ENCODE measurements at places on chromosomes 16 and 17.

DNA sequence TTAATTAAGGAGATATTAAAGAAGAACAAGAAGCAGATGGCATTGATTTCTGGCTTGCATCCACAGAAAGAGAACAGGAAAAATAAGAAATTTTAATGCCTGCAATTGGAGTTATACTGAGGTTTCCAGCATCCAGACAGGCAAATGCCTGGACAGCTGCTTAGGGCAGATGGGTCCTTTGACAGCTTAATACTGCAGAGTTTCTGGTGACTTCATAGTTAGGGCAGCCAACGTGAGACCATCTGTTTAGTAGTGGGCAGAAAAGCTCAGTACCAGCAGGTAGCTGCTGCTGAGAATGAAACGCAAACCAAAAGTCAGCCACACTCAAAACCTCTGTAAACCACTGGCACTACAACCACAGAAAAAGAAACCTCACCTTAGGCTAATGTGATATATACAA is 109.8 kb downstream of the CDK5R1 start:
- DNase-seq: peak; percentile 6

DNA sequence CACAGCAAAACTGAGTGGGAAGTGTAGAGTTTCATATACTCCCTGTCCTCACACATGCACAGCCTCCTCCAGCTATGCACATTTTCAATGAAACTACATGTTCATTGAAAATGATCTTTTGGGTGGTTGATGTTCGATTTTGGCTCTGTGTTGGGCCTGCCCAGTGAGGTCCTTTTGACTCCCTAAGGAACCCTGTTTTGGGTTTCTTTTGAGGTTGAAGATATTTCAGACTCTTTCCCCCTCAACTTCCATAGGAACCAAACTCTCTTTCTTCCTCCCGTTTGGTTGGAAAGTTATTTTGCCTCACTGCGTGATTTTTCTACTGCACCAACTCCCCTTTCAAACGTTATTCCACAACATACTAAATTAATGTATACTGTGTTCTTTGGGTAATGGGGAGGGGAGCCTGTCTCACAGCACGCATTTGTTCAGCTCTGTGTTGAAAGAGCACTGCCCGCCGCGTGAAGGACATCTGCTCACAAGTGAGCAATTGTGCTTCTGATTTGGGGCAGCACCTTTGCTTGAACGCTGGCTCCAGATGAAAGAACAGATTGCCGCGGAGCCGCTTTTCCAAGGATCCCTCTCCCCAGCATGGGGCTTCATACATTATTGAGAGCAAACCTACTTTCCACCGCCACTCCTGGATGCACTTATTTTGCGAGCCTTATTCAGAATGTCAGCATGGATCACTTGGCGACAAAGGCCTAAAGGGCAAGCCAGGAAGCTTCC is 385.9 kb downstream of the WWOX start:
- DNase-seq: no peak

DNA sequence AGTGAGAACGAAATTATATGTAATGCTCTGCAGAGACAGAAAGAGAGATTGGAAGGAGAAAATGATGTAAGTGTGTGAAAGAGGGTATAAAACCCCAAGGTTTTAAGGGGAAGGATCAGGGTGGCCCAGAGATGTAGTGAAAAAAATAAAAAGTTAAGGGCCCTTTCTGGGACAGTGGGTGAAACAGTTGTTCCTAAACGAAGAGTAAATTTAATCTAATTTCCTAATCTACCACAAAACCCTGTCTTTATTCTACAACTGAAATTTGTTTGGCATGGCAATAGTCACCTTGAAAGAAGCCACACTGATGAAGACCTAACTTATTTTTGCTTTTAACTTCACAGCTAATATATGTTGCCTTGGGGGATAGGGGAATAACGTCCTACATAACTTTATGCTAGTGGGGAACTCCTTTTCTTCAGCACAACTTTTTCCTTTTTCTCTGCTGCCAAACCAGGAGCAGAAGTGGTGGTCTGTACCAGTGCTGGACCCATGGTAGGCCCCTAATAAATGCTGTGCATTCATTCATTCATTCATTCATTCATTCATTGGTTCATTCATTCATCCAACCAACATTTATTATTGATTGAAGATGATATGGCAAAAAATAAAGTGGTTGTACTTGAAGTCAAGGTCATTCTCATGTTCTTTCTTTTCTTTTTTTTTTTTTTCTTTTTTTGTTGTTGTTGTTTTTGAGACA is 25.4 kb downstream of the CALCOCO2 start:
- DNase-seq: no peak

DNA sequence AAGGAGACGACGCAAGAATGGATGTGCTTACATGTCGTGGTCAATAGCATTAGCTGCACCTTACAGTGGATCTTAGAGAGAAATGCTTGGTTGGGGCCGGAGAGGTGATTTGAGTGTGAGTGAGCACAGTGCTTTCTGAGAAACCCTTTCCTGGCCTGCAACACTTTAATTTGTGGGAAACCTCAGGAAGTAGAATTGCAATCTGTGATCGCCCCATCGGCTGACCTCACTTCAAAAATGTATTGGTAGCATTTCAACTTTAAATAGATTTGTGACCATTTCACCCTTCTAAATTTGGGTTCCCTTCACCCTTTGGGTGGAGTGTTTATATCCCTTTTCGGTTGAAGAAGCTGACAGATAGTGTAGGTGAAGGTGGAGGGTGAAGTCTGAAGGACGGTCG is 13.2 kb downstream of the PRKCB start:
- DNase-seq: no peak

DNA sequence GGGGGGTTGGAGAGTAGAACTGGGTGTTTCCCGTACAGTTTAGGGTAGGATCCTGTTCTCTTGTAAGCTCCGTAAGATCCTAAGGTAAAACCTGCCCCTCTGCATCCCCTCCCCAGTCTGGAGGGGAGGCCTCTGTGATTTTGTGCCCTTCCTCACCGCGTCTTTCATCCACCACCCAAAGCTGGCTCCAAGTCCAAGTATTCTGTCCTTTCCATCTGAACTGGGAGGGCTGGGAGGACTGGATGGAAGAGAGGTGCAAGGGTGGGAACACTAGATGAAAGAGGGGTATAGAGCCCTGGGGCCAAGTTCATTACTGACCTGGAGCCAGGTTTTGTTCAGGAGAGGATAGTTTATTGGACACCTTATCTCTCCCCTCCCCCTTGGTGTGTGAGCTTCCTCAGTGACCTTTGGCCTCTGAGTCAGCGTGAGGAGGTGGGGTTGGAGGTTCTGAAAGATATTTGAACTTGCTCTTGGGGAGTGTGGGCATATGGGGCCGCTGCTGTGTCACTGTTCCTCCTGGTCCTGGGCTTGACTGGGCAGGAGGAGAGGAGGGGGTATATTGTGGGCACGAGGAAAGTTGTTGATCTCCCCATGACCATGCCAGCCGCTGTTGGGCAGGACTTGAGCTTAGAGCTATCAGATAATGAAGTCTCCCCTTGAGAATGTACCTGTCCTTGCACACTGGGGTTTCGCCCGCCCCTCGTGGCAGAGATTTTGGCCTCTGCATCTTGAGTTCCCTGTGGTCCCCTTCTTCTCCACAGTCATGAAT is 1.6 kb downstream of the LASP1 start:
- peak; percentile 87 for DNase-seq

DNA sequence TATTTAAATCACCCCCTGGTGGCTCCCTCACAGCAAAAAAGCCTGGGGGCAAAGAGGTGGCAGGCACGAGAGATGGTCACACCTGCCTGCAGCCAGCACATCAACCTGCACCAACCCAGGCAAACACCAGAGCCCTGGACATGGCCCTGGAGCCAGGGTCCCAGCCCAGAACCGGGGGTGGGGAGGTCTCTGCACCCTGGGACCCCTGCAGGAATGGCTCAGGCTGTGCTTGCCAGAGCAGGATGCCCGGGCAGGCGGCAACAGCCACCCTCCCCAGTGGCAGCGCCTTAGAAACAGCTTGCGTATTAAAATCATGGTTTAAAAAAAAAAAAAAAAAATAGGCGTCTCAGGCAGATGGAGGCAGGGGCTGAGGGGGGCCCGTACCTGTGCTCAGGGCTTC is 16.2 kb downstream of the MYBBP1A start:
- no peak for DNase-seq

GRCh38 chr17:39777534-39778365 is 40.0 kb downstream of the GRB7 start:
- DNase-seq: no peak

GRCh38 chr17:60599220-60599619 is 773 bp upstream of the PPM1D start:
- no peak for DNase-seq

GRCh38 chr16:17134586-17134985 is 336.2 kb downstream of the XYLT1 start:
- DNase-seq: no peak

Data from fibroblast of mammary gland (primary cell).